Stimulated activated CD4-positive, alpha-beta T cell treated with anti-CD3 and anti-CD28 coated beads, Interleukin-4, amount 100 ng/mL, for 1 hour (primary cell): ENCODE measurements at places on chromosomes 1 and 21.

- no peak for DNase-seq
Measured at GRCh38 chr1:54408147-54409066, 2.2 kb upstream of the SSBP3 start.

- no peak for DNase-seq
Measured at GRCh38 chr1:37612186-37612585, 16.4 kb upstream of the GNL2 start.

- DNase-seq: no peak
Measured at GRCh38 chr1:153734396-153735089, 6.7 kb downstream of the INTS3 start.

GRCh38 chr21:41215856-41216408 lies 48.0 kb downstream of the BACE2 start:
- DNase-seq: no peak

- no peak for DNase-seq
Measured at GRCh38 chr1:155777582-155777981, 79.4 kb downstream of the GON4L start.

GRCh38 chr1:244030481-244031040 lies 20.5 kb upstream of the ZBTB18 start:
- DNase-seq: no peak
